ENCODE measurements at places on chromosomes 4 and X. TPM values are rescaled to one million over a fixed set of nuclear protein-coding genes. Genes with fewer than 3 reads are reported as not detected.
A peak's percentile ranks its signal among the peaks of the same experiment; 100 is the strongest.

- no peak for DNase-seq
These were observed 246.2 kb downstream of the SCFD2 start for GRCh38 chr4:53119680-53120079.

- DNase-seq = no peak
These were observed 1.1 kb upstream of the USP38 start for GRCh38 chr4:143183513-143184216.

The TRPC5OS gene
- not detected for total RNA-seq

- DNase-seq = no peak
These were observed 122.4 kb downstream of the LARP7 start for GRCh38 chr4:112759313-112759712.

DNA sequence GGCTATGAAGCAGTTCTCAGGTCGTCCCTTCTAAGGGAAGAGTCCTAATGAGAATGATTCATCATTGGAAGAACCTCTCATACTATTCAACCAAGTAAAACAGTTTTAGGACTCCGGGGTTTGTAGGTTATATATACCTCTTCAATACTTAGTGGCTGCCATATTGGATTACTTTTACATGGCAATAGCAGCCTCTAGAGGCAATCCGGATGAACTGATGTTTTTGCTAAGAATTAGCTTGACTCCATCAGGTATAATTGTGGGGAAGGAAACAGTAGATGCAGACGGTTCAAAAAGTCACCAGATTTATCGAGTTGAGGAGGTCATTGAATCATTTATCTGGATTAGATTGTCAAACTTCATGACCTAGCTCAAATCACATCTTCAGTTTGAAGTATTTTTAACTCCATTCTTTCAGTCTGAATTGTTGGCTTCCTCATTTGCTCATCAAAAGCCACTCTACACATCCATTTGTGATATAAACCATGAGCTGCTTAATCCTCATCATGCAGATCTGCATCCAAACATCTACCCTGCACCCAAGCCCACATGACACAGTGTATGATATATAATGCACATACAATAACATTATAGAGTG is 28.4 kb downstream of the GUCY1B1 start:
- no peak for DNase-seq

The ARHGAP6 gene
- total RNA-seq = 2.7 TPM

- no peak for DNase-seq
These were observed 231.5 kb upstream of the DIAPH2 start for GRCh38 chrX:96453139-96453538.

The CCNB3 gene
- total RNA-seq = 0.11 TPM

DNA sequence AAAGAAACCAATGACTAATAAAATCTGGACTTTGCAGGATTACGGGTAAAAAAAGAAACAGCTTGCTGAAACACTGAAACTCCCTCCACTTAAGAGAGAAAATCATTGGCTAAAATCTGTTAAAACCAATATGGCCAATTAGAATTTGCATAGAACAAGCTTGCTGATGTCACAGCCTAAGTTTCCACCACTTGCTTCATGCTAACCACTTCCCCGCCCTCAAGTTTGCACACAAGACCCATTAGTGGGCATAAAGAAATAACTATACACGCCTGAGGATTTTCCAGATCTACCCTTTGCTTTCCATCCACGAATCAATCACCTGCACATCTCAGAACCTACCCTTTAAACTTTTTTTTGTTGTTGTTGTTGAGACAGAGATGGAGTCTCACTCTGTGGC is 42.7 kb upstream of the PHEX start:
- DNase-seq = no peak

- DNase-seq = no peak
These were observed 7.7 kb upstream of the GABRG1 start for GRCh38 chr4:46131498-46132057.

DNA sequence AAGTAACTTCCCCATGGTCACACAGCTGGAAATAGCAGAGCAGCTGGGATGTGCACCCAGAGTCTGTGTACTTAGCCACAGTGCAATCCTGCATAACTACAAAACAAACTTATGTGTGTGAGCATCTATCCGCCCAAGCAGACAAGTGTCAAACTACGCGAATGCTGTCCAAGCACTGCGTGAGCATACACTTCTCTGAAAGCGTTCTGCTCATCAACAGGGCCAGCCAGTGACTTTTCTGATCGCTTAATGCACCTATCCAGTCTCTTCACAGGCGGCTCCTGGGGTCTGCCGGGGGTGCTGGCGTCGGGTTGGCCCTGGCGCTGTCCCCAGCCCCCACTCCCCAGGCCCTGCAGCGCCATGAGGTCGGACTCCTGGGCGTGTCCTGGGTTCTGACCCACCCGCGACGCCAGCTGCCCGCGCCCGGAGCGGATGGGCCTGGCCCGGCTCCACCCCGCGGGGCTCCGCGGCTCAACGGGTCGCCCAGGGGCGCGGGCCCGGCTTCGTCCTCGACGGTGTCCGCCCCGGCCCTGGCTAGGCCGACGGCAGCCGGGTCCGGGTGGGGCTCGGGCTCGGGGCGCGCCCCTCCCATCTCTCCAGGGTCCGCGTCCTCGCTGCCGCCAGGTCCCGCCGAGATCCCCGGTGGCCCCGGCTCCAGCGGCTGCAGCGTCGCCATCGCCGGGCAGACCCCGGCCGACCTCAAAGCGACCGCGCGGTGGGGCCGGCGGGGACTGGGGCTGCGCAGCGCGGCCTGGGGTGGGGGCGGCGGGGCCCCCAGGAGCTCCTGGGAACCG is 1.3 kb upstream of the ZNF141 start:
- peak; percentile 71 for DNase-seq

DNA sequence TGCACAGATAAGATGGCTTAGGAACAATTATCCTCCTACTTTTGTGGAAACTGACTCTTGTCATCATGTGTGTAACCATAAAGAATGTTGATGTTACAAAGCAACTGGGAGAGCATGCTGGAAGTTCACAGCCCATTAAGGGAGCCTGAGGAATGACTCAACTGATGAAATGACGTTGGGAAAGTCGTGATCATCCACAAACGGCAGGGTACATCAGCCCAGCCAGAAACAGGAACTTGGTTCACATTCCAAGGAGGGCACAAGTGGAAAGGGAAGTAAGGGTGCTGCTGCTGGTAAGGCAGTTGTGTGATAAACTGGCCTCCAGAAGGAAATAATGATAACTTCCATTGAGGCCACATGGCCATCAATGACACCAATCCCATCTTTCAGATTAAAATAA is 6.7 kb downstream of the TEC start:
- DNase-seq = no peak

The MMRN1 gene
- total RNA-seq = 2.3 TPM

DNA sequence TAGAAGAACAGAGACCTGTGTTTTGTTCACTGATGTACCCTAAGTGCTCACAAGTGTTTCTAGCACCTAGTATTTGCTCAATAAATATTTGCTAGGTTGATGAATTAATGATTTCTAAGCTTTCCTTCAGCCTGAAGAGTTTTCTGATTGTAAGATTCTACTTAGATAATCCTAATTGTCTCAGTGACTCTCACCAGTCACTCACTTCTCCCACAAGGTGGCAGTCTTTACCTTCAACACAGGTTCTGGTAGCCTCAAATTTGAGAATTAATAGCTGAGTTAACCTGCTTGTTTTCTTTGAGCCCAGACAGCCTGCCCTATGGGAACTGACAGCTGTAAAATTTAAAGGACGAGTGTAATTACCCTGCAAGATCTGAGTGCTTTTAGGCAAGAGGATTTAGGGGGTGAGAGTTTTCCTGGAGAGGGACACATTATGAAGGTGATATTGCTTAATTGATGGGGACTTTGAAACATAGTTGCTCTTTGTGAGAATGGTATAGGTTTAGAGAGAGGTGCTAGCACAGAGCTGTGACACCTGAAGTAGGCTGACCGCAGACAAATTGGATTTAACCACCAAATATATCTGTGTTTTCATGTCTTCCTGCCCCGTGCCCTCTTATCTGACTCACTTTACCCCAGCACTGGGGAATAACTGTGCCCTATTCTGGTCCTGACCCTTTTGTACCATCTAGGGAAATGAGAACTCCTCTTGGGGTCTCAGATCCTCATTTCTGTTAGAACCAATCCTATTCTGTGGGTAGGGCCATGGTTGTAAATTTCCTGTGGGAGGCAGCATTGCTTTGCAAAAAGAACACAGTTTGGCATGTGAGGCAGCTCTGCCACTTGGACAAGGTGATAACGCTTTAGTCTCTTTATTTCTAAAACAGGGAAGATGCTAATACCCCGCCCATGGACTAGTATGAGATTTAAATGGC is 27.7 kb downstream of the CD38 start:
- no peak for DNase-seq

The XAGE1A gene
- not detected for total RNA-seq

- DNase-seq = no peak
These were observed 15.5 kb upstream of the ESX1 start for GRCh38 chrX:104270212-104270611.

The ATXN3L gene
- not detected for total RNA-seq

DNA sequence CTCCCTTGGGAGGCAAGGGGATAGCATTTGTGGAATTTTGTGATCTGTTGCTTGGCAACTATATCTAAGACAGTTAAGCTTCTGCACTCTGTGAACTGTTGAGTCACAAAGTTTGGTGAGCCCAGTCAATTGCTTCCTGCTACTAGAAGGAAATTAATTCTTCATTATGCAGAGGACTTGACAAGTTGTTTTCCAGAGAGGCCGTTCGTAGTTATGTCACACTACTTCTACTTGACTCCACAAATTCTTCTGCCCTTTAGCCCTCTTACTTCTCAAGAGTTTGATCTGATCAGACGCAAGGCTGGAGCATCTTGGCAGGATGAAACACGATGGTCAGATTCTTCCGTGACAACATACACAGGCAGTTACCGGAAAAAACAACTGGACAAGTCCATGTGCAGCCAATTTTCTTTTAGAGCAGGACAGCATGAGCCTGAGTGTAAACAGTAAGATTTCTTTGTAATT is at the start of gene C4orf51:
TSS of gene C4orf51 (plus strand) at position 156 of the 465 bp plus-strand sequence. CDS start at position 214, 58 bp downstream.
- no peak for DNase-seq

The SYTL4 gene
- total RNA-seq = 3.7 TPM

- no peak for DNase-seq
These were observed 11.3 kb downstream of the SNX12 start for GRCh38 chrX:71056867-71057266.

The NKX3-2 gene
- total RNA-seq = not detected

The CCDC160 gene
- total RNA-seq = not detected

GRCh38 chr4:152188801-152189200 is 347.1 kb downstream of the FBXW7 start:
- no peak for DNase-seq

- no peak for DNase-seq
These were observed 10.4 kb downstream of the PALLD start for GRCh38 chr4:168507178-168507815.

- no peak for DNase-seq
These were observed 73.4 kb upstream of the MAGEB2 start for GRCh38 chrX:30141966-30142365.

DNA sequence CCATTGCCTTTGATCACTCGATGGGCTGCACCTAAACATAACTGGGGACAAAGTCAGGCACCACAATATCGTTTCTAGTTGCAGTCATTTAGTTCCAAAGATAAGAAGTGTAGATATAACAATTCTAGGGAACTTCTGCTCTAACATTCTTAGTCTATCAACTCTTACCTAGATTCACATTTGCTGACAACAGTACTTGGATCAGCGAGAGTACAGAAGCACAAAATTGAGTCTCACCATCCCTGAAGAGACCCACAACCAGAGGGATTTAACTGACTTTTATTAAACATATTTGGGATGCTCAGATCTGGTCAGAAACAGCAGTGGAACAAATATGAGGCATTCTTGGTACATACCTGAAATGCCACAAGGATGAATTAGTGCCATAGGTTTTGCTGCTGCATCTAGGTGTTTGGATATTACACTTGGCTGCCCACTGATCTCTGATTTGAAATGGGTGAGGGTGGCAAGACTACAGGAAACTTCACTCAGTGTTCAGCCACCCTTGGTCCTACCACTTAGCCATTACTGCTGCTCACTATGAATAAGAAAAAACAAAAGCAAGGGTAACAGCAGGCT is 28.9 kb upstream of the HUWE1 start:
- no peak for DNase-seq

The CLIC2 gene
- 10.7 TPM for total RNA-seq

The SLC16A2 gene
- total RNA-seq = 5.7 TPM

The CMC4 gene
- total RNA-seq = 23.3 TPM

DNA sequence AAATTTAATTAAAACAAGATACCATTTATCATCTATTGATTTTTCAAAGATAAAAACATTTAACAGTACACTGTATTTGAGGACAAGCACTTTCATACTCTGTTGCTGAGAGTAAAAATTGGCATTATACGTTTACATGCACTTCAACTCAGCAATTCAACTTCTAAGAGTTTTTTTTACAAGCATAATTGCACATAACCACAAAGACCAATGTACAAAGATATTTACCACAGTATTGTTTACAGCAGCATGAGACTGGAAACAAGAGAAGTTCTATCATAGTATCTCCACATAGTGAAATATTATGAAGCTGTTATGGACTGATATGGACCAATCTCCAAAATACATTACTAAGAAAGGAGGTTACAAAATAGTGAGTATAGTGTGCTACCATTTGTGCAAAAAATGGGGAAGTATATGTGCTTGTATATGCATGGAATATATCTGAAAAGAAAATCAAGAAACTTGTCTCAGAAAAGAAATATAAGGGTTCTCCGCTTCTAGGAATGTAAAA is 10.9 kb downstream of the GAB3 start:
- DNase-seq = no peak

GRCh38 chr4:74950882-74951281 is 18.0 kb downstream of the PARM1 start:
- DNase-seq = no peak

The AVPR2 gene
- total RNA-seq = 4.1 TPM

- DNase-seq = no peak
These were observed 259.8 kb downstream of the IQCM start for GRCh38 chr4:149555799-149556198.

GRCh38 chr4:144342949-144343760 is 202.6 kb upstream of the GYPA start:
- no peak for DNase-seq

The SRPX gene
- 36.1 TPM for total RNA-seq

The GAB3 gene
- 11.9 TPM for total RNA-seq

GRCh38 chr4:3483471-3483921 is 20.4 kb downstream of the DOK7 start:
- DNase-seq = peak; percentile 87

DNA sequence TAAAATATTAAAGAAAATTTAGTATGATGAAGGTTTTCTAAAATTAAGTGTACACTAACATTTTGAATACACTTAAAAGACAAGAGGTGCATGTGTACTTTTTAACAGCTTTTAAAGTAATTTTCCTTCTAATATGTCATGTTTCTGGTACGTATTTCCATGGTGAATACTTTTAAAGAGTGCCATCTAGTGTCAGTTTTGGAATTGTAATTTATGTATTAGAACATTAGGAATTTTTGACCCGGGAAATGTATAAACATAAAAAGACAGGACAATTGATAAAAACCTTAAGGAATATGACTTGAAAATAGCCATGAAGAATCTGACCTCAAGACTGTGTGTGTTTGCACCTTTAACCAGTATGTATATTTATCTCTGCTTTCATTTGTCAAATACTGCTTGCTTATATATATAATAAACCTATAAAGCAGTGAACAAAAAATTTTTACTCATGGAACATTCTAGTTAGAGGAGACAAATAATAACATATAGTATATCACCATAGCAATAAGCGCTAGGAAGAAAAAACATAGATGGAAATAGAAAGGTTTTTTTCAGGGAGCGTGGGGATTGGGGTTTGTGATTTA is 7.2 kb downstream of the GSTCD start:
- no peak for DNase-seq

GRCh38 chrX:18291006-18291545 is 63.4 kb downstream of the SCML2 start:
- no peak for DNase-seq

GRCh38 chrX:53631156-53631555 is 55.4 kb downstream of the HUWE1 start:
- no peak for DNase-seq

GRCh38 chrX:8783097-8783713 is 18.0 kb downstream of the FAM9A start:
- no peak for DNase-seq
